ENCODE measurements at places on chromosomes 3 and 15. TPM values are rescaled to one million over a fixed set of nuclear protein-coding genes. Genes with fewer than 3 reads are reported as not detected.

The TMEM207 gene
- total RNA-seq, result not detected

The CCDC54 gene
- total RNA-seq, result not detected

The EPHB3 gene
- total RNA-seq, result 0.17 TPM

The KNG1 gene
- total RNA-seq, result not detected

The PRR20G gene
- total RNA-seq, result 1.1 TPM

The PRRT3 gene
- total RNA-seq, result 1.9 TPM

All from A549 treated with Hydrocortisone at 1 μM for 4 hours (cell line).